CD4-positive, CD25-positive, alpha-beta regulatory T cell (primary cell): ENCODE measurements at places on chromosomes 1 and 21. TPM values are rescaled to one million over a fixed set of nuclear protein-coding genes. Genes with fewer than 3 reads are reported as not detected.

The NFASC gene
- not detected for total RNA-seq

The MFSD2A gene
- total RNA-seq, result 3.7 TPM

The FAM72A gene
- total RNA-seq, result 3.6 TPM

The BATF3 gene
- 2.6 TPM for total RNA-seq

The FCRL1 gene
- 2.9 TPM for total RNA-seq
